ENCODE measurements at places on chromosomes 2 and 18.

GRCh38 chr2:225052703-225053102, 10.4 kb upstream of the DOCK10 start:
- no peak for DNase-seq

DNA sequence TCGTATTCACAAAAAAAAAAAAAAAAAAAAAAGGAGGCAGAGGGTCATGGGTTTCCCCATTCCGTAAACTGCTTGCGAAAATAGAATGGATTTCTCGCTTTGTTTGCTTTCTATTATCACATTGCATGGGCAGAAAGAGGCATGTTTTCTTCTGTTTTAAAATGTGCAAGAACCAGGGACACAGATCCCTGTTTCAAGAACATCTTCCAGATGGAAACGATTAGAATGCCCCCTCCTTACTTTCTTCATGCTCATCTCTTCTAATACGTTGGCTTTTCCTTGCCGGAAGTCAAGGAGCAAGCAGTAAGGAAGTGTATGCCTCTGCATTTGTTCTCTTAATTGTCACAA, 51.0 kb upstream of the ZNF516 start:
- DNase-seq = no peak

DNA sequence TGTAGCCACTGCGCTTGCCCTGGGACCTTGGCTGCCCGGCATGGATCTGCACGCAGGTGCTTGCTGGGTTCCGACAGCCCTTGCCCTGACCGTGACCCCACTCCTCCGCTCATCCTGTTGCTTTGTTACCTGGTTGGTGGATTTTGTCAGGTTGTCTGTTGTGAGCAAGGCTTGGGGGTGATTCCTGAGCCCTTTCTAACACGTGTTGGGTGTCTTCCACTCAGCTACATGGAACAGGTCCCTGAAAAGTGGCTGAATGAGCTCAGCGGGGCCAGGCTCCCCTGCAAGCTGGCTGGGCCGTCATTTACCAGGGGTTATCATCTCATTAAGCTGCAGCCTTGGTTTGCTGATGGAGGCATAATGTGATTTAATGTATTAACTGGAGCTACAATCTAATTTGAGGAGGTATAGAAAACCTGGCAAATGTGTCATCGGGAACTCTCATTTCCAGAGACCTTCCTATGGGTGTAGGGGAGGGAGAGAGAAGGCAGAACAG, 24.6 kb downstream of the RAMP1 start:
- no peak for DNase-seq

DNA sequence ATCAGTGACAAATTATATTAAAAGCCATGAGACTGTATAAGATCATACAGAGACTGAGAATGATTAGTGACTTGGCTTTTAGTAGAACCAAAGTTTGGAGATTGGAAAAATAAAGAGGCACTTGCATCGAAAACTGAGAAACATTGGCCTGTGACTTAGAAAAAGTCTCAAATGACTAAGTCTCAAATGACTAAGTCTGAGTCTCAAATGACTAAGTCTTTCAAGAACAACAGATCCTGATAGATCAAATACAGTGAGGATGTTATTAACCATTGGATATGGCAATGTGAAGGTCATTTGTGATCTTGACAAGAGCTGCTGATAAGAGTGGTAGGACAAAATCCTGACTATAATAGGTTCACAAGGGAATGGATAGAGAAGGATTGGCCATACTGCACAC, 135.5 kb upstream of the FANCL start:
- DNase-seq = no peak

GRCh38 chr18:2183432-2183831, 387.9 kb downstream of the METTL4 start:
- DNase-seq = no peak

- DNase-seq = no peak
Measured at GRCh38 chr18:52588931-52589330, 248.9 kb downstream of the DCC start.

DNA sequence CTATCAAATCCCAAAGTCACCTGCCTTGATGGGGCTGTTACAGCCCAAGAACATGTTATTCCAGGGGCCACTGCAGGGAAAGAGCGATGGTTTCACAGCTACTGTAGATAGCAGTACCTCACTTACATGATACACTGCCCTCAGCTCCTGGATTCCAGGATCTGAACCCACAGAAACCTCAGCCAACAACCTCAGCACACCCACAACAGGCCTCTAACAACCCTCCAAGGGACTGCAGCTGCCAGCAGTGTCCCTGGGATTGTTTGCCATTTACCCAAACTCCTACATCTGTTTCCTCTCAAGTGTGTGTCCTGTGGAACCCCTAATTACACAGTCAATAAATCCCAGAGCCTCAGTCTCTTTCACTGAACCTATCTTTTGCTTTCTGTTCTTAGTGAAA, 28.2 kb downstream of the OSBPL1A start:
- no peak for DNase-seq

GRCh38 chr2:45237850-45238542, 228.7 kb upstream of the SIX2 start:
- DNase-seq = no peak

GRCh38 chr2:99470957-99471356, 18.9 kb downstream of the REV1 start:
- no peak for DNase-seq

DNA sequence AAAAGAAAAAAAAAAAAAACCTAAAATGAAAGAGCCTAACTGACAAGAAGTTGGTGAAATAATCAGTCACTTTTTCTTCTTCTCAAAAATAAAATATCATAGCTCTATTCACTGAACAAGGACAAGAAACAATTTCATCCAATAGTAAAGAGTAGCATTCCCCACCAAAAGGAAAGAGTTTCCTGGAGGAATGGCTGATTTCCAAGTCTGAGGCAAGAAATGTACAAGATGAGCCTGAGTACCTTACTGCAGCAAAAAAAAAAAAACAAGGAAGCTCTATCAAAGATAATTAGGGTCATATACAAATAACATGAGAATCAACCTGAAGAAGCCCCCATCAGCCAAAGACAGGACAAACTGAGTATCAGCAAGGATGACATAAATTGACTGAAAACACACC, 11.5 kb downstream of the ROCK1 start:
- no peak for DNase-seq

GRCh38 chr2:43993437-43993836, 2.4 kb downstream of the LRPPRC start:
- no peak for DNase-seq

DNA sequence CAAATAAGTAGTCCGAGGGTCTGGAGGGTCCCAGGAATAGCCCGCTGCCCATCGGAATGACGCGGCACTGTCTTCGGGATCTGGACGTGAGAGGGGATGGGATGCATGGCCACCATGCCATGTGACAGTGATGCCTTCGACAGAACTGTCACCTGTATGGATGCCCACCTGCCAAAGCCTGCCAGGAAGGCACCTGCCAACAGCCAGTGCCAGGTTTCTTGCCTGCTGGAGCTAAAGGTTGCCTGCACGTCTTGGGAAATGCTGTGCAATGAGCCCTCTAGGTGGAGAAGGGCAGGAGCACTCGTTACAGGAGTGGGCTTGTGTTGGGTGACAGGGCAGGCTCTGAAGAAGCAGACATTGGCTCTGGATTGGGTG, 20.5 kb downstream of the GPR35 start:
- DNase-seq = no peak

GRCh38 chr18:74529378-74529777, 4.9 kb upstream of the CNDP1 start:
- DNase-seq = no peak

DNA sequence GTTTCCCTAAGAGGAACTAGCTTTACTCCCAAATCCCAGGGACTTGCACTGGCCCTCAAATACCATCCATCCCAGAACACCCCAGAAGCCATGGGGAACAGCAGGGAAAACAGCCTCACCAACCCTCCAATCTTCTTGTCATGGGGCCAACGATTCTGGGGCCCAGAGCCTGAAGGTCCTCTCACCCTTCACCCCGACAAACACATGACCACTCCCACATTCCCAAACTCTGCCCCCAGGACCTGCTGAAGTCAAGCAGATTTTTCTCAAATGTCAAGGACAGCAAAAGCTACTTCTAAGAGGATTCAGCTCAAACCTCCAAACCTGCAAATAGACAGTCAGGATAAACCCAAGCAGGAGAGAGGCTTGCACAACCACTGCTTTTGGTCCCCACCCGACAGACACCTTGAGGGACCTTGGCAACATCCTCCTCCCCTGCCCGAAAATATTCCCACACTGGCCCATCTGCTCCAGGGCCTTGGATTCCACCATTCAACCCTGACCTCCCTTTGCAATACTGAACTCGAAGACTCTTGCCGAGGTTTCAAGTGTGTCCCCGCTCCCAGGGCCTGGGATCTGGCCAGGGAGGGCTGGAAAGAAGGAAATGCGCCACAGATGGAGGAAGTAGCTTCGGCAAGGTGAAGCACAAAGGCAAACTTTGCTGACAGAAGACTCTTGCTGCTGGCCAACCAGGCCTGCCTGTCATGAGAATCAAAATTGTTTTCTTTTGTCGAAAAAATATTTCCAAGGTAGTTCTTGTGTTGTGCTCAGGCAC, 143.3 kb downstream of the ZFP36L2 start:
- no peak for DNase-seq

GRCh38 chr2:42939411-42940206, 147.2 kb upstream of the HAAO start:
- no peak for DNase-seq

GRCh38 chr18:22932885-22933205, 283 bp upstream of the RBBP8 start:
- no peak for DNase-seq

DNA sequence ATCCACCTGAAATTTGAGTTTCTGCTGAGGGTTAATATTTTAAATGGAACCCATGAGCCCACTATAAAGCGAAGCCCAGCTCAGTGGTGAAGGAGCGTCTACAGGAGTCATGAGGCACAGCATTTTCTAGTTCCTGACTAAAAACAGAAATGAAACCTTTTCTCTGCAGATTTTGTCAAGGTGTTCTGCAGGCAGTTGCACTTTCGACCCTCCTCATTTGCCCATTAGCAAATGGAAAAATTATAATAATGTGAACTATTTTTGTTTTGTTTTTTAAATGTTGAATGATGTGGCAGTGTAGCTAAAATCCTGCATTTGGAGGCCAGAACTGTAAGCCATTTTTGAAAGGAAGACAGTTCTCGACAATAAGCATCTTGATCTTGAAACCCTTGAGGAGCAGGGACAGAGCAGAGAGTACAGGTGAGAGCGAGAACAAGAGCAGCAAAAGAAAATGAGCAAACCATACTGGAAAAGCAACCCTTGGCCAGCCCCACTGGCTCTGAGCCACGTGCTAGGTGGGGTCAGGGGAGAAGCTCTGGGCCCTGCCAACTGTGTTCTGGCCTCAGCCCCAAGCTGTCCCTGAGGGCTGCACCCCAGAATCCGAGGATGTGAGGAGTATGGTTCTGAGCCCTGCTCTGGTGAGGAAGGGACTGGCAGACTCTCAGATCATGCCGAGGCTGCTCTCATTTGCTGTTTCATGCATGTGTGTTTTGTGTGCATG, 26.4 kb upstream of the COPS8 start:
- peak; percentile 30 for DNase-seq

DNA sequence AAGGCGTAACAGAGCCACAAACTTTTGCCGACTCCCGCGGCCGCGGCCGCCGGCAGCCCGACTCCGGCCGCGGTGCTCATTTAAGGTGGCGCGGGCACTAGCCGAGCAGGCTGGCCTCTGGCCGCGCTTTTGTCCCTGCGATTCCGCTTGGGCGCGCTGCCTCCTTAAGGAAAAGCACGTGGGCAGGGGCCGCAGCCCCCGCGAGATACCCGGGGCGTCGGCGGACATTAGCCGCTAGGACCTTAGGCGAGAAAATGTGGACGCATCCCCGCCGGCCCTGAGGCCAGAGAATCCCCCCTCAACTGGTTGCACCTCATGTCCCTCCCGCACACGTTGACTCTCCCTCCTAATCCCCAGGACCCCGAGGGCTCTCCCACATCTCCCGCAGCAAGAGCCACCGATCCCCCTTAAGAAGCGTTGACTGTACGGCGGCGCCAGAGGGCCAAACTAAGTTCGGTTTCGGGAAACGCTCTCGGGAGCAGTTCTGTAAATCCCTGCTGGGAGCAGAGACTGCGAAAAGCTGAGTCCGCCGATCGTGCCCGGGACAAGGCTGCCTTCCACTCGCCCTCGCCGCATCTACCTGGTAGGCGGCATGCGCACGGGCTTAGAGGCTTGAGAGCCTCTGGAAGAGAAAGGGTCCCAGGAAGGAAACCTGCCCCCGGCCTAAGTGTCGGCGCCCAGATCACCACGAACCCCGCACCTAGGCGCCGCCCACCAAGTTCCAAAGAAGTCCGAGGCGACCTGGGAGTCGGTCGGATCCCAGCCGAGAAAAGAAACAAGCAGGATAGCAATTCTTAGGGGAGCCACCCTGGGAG, 1.8 kb upstream of the SATB2 start:
- DNase-seq = no peak

- no peak for DNase-seq
Measured at GRCh38 chr2:195055996-195056395, 601.0 kb upstream of the SLC39A10 start.

- no peak for DNase-seq
Measured at GRCh38 chr2:141055531-141055930, 1075.3 kb downstream of the LRP1B start.

GRCh38 chr2:149800624-149801542, 213.3 kb upstream of the MMADHC start:
- no peak for DNase-seq

DNA sequence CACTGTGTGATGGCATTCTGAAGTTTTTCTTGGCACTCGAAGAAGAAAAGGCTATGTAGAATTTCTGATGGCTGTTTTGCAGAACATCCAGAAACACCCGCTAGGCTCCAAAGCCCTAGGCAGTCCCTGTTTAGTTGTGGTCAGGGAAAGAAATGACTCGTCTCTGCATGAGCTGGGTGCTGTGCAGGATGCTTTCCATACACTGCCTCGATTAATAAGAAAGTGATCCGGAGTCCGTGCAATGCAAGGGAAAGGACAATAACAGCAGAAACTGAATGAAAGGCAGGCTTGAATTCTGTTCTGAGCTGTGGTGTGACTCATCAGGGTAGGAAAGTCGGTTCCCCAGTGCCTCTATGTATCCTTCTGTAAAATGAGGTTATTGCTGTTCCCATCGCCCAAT, 18.7 kb downstream of the MAPRE3 start:
- DNase-seq = no peak
